ENCODE measurements at places on chromosomes 1 and 21.
A peak's percentile ranks its signal among the peaks of the same experiment; 100 is the strongest.

DNA sequence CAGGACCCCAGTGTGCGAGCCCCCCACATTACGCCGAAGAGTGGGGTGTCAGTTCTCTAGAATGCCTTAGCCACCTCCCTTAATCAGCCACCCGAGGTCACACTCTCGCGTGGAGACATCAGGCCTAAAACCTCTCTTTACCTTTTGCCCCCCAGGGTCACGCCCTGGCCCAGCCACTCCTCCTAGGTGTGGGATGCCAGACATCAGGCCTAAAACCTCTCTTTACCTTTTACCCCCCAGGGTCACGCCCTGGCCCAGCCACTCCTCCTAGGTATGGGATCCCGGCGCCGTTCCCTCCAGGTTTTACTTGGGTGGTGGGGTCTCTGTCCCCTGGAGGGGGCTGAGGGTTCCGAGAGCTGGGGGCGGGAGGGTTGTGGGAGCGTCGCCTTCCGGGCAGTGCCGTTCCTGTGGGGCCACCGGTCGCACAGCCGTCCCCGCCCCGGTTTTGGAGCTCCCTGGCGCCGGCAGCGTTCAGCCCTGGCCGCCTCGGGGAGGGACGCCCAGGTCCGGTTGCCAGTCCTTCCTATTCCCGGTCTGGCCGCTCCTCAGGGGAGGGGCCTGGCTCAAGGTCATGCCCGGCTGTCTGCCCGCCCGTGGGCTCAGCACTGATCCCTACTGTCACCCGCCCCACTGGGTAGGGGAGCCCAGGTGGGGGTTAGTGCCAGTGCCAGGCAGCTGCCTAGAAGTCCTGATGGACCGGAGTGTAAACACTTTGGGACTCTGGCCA lies 882 bp downstream of the VPS13D start:
- DNase-seq: no peak

DNA sequence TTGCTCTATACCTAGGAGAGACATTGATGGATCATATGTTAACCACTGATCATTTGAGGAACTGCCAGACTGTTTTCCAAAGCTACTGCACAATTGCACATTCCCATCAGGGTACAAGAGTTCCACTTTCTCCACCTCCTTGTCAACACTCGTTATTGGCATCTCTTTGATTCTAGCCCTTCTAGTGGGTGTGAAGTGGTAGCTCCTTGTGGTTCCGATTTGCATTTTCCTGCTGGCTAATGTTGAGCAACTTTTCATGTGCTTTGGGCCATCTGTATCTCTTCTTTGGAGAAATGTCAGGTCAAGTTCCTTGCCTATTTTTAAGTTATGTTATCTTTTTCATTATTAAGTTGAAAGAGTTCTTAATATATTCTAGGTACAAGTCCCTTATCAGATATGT lies 90.1 kb downstream of the DMRTB1 start:
- no peak for DNase-seq

- no peak for DNase-seq
Measured at GRCh38 chr21:41834252-41834925, 44.8 kb downstream of the PRDM15 start.

- no peak for DNase-seq
Measured at GRCh38 chr1:14120895-14121294, 420.9 kb downstream of the PRDM2 start.

DNA sequence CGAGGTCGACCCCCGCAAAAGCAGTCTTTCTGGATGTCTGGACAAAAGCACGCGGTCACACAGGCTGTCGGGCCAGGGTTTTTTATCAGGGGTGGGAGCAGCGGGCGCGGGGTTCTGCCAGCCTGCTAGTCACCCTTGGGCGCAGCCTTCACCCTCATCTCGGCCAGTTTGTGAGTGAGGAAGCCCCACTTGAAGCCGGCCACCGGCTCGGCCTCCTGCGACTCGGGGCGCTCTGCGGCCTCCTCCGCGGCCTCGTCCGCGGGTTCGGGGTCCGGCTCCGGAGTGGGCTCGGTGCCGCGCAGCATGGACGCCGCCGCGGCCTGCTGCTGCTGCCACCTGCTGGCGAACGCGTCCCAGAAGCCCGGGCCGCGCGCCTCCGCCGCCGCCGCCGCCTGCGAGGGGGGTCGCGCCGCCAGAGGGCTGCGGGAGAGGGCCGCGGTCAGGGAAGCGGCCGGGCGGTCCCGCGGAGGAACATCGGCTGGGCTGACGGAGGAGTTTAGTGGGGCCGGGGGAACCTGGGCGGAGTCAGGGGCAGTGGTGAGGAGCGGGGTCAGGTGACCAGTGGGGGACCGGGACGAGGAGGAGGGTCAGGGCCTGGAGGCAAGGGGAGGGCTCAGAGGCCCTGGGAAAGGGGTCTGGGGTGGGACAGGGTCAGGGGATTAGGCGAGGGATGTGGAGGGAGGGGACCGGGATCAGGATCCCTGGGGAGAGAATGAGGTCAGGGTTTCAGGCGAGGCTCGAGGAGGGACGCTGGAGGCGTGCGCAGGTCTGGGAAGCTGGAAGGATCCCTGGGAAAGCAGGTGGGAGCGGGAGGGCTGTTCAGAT lies 4.5 kb downstream of the C1orf232 start:
- DNase-seq: no peak

- DNase-seq: no peak
Measured at GRCh38 chr1:212104586-212105325, 69.2 kb downstream of the DTL start.

- DNase-seq: no peak
Measured at GRCh38 chr1:169363046-169363730, 4.4 kb downstream of the NME7 start.

- DNase-seq: no peak
Measured at GRCh38 chr1:89279011-89279466, 6.4 kb upstream of the GBP5 start.

DNA sequence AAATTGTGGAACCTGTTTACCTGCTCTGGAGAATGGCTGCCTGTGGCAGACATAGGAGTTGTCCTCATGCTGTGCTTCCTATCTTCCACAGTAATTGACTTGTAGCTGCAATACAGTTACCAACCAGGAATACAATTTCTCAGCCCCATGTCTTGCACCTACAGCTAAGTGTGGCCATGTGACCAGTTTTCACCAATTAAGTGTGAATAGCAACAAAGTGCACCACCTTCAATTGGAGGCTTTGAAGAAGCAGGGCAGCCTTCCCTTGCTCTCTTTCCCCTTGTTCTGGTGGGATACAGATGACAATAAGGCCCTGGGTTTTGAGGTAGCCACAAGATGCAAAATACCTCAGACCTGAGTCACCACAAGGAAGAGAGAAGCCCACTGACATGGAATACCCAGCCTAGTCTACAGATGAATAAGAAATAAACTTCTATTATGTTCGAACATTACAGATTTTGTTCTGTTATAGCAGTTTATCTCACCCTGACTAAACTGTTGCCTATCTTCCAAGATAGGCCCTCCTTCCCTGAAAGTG lies 70.2 kb upstream of the S1PR1 start:
- no peak for DNase-seq

DNA sequence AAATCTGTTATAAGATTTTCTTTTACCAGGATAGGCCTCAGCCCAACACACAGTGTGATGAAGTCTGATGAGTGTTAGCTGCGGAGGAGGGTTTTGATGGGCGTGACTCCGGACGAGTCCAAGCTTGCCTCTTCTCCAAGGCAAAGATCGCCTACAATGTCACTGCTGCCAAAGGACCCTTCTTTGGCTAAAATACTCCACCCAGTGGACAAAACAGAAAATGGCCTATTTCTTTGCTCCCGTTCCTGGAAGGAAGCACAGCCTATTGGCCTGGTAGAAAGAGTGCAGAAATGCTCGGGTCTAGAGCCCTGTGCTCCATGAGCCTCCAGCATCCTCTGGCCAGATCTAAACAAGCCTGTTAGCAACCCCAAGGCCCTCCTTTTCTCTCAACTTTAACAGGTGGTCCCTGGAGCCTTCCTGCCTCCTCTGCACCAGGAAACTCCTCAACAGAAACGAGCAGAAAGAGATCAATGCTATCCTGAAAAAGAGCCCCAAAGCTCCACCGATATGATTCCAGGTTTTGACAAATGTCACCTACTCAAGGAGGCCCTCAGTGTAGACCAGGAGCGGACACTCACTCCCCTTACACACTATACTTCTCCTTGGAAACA lies 3.4 kb upstream of the CASQ2 start:
- DNase-seq: peak; percentile 69

DNA sequence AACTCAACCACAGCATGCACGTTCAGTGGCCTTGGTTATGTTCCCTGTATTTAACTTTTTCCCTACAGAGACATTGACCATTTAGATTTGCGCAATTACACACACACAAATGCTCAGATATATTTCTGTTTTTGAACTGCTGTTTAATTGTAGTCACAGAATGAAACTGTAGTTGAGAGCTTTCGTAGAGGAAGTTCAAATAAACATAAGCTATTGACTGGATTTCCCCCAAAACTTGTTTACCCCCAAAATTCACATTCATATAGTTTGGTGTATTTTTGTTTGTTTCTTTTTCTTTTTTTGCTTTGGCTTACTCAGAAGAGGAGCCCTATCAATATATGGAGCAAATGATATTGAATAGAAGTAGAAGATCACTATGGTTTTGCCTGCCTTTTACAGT lies 921.0 kb downstream of the ADGRL2 start:
- no peak for DNase-seq

- DNase-seq: no peak
Measured at GRCh38 chr1:24555591-24556413, at the start of gene NCMAP. TSS of gene NCMAP (plus strand) at chr1:24556087. CDS start at chr1:24595431, 39,344 bp downstream.

DNA sequence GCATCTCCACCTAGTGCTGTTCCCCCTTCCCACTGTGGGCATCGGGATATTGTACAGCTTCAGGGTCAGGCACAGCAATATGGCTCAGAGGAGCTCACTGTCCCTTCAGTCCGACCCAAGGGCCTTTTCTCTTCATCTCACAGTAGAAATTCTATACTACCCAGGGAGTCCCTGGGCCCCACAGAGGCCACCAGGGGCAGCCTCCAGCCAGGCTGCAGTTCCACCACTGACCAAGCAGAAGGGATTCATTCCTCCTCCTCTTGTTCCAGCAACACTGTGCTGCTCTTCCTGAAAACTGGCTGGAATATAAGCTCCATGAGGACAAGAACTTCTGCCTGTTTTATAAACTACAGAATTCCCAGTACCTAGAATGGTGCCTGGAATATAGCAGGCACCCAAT lies 70.5 kb downstream of the CD34 start:
- DNase-seq: no peak

DNA sequence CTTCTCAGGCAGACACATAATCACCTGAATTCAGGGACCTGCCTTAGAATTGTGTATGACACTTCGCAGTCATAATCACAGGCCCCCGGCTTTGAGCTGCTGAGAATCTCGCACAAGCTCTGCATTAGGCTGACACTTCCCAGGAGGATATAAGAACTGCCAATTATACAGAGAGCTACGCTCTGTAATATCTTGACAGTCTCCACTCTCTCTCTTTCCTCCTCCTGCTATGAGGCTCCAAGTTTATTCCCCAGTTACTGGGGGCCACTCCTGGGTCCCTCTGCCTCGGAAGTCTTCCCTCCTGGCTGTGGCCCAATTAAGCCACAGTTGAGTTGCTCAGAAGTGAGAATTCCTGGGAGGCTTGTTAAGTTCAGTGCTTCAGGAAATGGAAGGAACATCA lies 42.7 kb downstream of the EBNA1BP2 start:
- no peak for DNase-seq

DNA sequence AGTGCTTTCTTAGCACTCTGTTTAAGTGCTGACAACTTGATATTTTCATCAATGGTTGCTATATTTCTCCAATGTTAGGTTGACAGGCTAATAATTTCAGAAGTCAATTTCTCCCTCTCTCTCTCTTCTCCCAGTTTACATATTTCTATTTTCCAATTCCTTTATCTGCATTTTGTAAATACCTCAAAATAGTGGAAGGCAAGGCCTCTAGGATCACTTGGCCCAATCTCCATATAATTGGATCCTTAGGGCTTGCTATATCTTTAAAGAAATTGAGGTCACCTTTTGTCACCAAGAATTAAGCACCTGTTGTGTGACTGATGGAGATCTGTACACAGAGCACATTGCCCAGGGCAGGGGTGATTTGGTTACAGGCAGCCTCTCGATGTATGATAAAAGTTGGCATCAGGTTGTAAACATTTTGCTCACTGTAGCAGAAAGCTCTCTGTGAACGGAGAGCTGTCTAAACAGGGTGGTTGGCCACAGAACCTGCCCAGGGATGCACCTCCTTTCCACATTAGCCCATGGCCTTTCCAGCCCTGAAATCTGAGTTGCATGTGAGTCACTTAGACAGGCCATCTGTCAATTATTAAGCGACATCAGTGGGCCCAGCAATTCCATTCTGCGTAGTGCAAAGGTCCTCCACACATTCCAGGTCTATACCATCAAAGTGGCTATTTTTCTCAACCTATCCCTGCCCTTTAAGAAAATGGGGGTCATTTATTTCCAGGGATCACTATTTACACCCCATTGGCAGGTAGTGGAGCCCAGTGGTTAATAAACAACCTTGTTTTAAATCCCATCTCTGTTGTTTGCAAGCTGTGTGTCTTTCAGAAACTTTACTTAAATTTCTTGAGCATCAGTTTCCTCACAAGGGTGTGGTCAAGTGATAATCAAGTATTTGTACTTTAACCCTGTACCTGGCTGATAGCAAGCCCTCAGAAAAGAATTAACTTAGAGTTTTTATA lies 29.1 kb upstream of the IRF2BP2 start:
- no peak for DNase-seq

- no peak for DNase-seq
Measured at GRCh38 chr1:96912248-96912647, 190.7 kb downstream of the PTBP2 start.

DNA sequence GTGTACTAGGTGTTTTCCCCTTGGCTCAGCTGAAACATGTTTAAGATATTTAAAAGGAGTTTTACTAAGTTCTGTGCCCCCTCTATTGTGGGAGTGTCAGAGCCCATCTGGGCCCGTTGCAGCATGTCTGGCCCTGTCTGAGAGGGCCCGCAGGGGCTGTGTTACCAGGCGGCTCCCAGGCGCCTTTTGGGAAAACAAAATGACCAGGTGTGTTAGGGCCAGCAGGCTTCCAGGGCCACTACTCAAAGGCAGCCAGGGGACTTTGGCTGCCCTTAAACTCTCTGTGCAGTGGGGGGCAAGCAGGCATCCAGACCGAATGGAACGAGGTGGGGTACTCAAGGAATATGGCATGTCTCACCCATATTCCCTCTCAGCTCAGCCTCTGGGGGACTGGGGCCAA lies 111.7 kb downstream of the KCNN3 start:
- no peak for DNase-seq

DNA sequence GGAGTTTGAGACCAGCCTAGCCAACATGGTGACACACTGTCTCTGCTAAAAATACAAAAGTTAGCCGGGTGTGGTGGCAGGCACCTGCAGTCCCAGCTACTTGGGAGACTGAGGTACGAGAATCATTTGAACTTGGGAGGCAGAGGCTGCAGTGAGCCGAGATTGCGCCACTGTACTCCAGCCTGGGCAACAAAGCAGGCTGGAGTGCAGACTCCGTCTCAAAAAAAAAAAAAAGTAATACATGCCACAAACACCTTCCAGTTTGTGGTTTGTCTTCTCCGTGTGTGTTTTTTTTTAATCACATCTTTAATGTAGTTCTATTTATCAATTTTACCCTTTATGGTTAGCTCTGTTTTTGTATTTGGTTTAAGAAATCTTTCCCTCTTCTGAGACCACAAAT lies 22.3 kb downstream of the POGZ start:
- DNase-seq: no peak

- DNase-seq: peak; percentile 61
Measured at GRCh38 chr21:38126666-38127303, 130.0 kb upstream of the KCNJ15 start.

Measured in tibial nerve (tissue), 4 donors.